ENCODE measurements at places on chromosomes 3 and 15.

GRCh38 chr3:53171827-53172505 lies 11.0 kb downstream of the PRKCD start:
- no peak for DNase-seq

GRCh38 chr3:155335724-155336354 lies 42.4 kb upstream of the STRIT1 start:
- no peak for DNase-seq

DNA sequence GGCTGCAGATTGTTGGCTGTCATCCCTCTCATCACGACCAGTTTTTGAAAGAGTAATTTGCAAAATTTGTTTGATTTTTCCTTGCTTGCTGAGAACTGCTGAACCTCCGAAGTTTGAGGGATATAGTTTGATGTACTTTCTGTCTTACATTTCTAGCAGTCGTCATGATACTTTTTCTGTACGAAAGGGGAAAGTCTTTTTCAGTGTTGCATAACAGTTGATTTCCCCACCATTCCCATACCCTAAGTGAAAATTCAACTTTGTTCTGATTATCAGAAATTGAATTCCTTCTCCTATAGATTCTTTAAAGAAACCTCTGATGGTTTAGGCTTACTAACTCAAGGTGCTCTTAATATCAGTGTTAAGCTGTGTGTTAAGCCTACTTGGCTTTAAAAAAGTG lies 1.6 kb downstream of the PDE8A start:
- no peak for DNase-seq

DNA sequence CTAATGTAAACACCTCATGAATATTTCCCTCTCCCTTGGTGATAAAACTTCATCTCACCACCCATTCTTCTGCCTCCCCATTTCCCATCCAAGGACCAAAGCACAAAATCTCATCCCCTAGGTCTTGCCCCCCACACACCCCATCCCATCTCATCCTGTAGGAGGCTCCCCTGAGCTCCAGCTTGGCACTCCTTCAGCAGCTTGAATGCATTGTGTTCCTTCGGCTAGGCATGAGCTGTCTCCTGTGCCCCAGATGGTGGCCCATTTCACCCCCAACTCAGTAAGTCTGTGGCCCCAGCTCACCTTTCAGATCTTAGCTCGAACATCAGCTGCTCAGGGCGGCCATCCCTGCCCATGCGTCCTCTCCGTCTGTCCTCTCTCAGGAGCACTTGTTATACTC lies 203.6 kb upstream of the NR2F2 start:
- no peak for DNase-seq

- DNase-seq, result no peak
Measured at GRCh38 chr3:132911741-132912415, 126.3 kb upstream of the TMEM108 start.

DNA sequence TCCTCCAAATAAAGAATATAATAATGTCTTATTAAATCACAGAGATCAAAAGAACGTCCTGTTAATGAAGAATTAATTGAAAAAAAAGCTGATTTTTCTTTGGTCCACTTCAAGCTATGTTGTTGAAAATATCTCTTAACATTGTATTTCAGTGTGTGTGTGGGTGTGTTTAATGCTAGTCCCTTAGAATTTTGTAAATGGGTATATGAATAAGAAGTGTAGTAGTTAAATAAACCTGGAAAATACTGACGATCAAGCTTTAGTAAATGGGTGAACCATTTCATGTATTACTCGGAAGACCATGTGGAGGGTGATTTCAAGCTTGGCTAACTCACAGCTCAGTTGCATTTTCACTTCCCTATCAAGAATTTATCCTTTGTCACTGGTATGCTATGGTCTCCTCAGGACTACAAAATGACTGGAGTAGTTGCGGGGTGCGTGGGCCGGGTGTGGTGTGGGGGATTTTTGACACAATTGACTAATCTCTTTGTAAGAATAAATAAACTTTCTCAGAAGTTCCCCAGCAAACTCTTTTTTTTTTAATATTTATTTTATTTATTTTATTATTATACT lies 586.4 kb downstream of the GRM7 start:
- DNase-seq, result no peak

DNA sequence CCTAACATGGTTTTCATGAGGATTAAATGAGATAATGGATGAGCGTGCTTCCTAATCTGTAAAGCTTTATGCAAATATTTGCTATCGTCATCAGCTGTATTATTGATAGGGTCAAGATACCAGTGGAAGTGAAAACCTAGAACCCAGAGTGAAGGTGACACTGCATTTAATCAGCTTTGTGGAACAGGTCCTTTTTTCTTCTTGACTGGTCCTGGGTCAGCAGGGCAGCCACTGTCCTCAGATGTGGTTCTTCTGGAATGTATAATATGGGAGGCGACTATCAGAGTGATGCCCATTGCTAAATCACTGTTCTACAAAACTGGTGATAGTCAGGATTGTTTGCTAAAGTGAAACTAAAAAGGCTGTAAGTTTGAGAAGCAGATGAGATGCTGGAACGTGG lies 41.4 kb downstream of the SORD start:
- DNase-seq, result no peak

GRCh38 chr15:58875343-58875742 lies 58.1 kb downstream of the SLTM start:
- no peak for DNase-seq

- DNase-seq, result no peak
Measured at GRCh38 chr3:143222505-143222904, 102.9 kb downstream of the CHST2 start.

DNA sequence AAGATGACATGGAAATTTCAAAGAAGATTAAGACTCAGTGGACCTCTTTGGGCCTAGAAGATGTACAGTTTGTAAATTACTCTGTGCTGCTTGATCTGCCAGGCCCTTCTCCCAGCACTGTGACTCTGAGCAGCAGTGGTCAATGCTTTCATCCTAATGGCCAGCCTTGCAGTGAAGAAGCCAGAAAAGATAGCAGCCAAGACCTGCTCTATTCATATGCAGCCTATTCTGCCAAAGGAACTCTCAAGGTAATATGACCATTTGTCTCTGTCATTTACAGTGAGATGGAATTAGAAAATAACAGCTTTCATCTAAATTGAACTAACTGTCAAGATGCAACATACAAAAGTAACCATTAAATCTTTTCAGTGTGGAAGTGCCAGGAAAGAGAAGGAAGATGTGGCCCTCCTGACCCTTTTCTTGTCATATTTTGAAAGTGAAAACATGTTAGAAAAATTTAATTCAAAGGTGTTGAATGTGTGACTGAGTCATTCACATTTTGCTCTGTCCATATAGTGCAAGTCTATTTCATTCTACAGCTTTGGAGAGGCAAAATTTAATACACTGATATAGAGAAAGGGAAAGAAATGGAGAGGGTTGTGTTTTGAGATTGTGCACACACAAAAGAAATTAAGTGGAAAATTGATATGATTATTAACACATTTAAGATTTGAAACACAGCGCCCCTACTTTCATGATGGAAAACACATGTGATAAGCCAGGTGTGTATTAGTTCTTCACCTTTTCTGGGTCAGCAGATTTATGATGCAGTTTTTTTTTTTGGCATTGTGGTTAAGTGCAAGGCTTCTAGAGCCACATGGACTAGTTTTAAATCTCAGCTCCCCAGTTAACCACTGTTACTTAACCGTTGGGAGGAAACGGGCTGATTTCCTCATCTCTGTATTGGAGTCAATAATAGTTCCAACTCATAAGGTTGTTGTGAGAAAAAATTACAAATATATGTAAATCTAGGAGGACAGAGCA lies 375.1 kb downstream of the NAALADL2 start:
- no peak for DNase-seq

- no peak for DNase-seq
Measured at GRCh38 chr3:167772992-167773391, 37.5 kb downstream of the SERPINI1 start.

GRCh38 chr3:139182143-139182542 lies 137.5 kb upstream of the PRR23C start:
- no peak for DNase-seq

- no peak for DNase-seq
Measured at GRCh38 chr15:61081027-61081322, 148.1 kb downstream of the RORA start.

GRCh38 chr3:129557548-129557894 lies 14.5 kb downstream of the H1-8 start:
- DNase-seq, result no peak

DNA sequence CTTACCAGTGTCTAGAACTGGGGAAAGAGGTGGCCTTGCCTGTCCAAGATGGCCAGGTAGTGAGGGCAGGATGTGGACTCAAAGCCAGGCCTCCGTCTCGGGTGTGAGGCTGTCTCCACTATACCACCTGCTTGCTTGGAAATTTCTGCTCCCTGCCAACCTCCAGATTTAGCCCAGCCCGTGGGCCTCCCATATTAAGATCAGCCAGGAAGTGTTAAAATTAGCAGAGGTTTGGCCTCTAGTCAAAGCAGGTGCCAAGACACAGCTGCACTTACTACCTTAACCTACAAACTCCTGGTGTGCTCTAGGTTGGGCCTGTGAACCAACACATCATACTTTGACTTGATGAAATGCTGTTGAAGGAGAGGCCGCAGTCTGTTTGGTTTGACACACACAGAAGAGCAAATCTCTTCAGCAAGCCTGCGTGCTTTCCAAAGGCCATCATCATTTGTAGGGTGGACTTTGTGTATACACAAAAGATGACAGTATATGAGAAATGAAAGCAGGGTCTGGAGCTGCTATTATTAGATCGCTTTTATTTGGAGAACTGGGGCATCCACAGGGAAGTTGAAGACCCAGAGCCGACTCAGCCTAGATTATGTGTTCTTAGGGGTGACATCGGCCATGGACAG lies 206.5 kb downstream of the XXYLT1 start:
- no peak for DNase-seq

DNA sequence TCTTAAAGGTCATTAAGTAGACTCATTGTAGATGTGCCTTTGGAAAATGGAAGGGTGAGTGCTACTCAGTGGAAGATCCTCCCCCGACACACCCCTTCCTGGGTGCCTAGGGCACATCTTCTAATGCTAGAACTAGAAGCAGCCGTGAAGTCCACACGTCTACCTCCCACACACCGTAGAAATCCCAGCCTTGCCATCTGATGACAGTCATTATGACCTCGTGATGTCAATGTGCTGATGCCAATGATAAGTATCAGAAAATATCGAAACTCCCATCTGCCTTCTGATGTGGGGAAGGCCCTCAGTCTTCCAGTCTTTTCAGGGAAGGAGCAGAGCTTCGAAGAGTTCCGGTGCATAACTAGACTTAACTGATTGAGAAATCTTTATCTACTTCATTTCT lies 282.1 kb upstream of the ROPN1 start:
- DNase-seq, result no peak

DNA sequence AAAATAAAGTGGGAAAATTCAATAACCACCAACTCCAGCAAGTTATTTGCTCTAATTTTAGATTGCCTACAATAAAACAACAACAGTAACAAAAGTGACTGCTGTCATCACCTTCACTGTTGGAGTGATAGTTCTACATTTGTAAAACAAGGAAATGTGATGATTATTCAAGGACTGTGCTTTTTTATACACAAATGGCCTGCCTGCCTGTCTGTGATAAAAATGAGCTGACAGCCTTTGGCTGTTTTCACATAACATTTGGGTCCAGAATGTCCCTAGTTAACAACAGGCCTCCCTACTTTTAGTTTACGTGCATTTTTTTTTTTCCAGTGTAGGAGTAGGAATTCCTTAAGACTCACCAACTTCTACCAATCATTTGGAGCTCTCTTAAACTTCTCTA lies 768.8 kb downstream of the PDCD6IP start:
- no peak for DNase-seq

DNA sequence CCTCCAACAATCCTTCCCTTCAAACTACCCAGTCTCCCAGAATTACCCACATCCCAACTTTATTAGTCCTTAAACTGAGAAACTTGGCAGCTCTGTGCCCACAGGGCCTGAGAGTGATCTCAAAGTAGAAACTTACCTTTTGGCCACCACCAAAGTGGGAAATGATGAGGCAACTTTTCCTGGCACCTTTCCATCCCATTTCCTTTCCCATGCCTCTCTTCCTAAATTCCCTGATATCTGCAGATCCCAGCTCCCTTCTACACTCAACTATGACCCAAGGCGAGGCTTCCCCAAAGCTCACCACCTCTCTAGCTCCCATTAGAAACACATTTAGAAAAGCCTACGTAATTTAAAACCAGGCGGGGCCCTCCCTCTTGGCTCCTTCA lies 271.9 kb downstream of the FOXP1 start:
- DNase-seq, result no peak

GRCh38 chr3:8518138-8518537 lies 16.5 kb downstream of the LMCD1 start:
- no peak for DNase-seq

- DNase-seq, result no peak
Measured at GRCh38 chr15:99863550-99864198, 130.4 kb upstream of the LYSMD4 start.

DNA sequence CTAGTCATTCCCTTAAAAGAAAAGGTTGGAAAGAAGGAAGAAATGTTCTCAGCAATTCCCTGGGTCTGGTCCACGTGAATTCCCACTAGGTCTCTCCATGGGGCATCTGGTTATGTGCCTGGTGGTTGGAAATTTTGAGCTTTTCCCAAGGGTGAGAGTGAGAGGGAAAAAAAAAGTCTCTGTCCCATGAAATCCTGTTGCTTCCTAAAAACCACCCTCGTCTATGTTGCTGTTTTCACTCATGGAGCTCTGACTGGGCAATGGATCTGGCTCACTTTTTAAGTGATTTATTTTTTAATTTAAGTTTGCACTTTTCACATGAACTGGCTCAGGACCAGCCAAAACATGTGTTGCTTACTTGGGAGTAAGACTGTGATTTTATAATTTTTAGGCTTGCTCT lies 190.1 kb downstream of the CHST2 start:
- DNase-seq, result no peak

- DNase-seq, result no peak
Measured at GRCh38 chr3:1783995-1784394, 314.7 kb upstream of the CNTN4 start.

DNA sequence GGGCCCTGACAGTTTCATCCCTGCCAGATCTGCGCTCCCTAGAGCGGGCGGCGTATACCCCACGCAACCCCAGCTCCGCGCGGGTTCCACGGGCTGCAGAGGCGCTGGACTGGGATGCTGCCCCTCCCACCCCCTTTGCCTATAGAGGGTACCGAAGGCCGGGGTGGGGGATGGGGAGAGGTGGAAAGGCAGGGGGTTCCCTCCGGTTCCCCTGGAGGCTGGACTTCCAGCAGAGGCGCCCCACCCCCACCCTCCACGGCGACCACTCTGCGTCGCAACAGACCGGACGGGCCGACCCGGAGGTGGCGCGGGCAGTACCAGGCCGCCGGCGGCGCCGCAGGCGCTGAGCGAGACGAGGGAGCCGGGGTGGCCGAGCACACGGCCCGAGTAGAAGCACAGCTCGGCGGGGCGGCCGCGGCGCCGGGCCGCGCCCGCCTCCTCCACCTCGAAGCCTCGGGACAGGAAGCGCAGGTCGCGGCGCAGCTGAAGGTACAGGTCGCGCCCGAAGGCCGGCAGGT lies 995 bp downstream of the ADAMTS17 start:
- no peak for DNase-seq

DNA sequence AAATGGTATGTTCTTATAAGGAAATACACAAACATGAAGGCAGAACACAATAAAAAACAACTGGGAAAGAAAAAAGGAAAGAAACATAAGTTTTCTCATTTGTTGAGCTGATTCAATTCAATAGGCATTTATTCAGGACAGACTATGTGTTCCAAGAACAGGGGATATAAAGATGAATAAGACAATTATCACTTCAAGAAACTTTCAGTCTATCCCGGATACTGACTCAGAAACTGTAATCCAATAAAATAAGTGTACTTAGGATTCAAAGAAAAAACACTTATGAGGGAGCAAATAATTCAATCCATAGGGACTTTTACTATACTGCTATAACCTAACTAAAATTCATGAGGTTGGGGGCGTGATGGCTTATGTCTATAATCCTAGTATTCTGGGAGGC lies 3.5 kb upstream of the POPDC2 start:
- no peak for DNase-seq

- DNase-seq, result no peak
Measured at GRCh38 chr15:52243286-52243685, 52.1 kb upstream of the GNB5 start.

Data from activated naive CD4-positive, alpha-beta T cell treated with anti-CD3 and anti-CD28 coated beads, Interleukin-2, amount 50 U/mL, for 16 hours (primary cell).